GM04503 (cell line): ENCODE measurements at places on chromosomes 2 and 18.

- DNase-seq: no peak
These were observed 194.5 kb upstream of the LRRTM1 start for GRCh38 chr2:80499095-80499494.

GRCh38 chr18:36638224-36638623 is 190.6 kb downstream of the TPGS2 start:
- DNase-seq: no peak

- no peak for DNase-seq
These were observed 13.9 kb downstream of the PSMD14 start for GRCh38 chr2:161321944-161322648.

GRCh38 chr2:46025676-46026075 is 271.5 kb upstream of the EPAS1 start:
- DNase-seq: no peak

GRCh38 chr18:6055711-6056110 is 160.4 kb upstream of the TMEM200C start:
- DNase-seq: no peak

DNA sequence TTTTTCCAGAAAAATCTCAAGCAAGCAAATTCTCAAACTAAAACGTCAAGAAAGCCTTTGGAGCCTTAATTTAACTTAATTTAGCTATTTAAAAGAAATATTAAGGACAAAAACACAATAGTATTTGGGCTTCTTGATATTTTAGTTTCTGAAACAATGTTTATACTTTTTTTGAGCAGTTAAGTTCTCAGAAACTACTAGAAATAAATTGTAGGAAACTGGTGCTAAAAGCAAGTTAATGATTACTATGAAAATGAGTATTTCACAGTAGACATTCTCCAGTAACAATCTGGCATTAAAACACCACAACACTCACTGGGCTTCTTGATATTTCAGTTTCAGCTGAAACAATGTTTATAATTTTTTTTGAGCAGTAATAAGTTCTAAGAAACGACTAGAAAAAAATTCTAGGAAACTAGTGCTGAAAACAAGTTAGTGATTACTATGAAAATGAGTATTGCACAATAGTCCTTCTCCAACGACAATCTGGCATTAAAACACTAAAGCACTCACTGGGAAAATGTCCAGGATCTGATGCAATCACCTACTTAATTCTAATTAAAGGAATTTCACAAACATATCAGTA is 45.1 kb downstream of the TRAK2 start:
- peak; percentile 63 for DNase-seq

GRCh38 chr2:58110765-58111164 is 64.2 kb downstream of the VRK2 start:
- DNase-seq: no peak

DNA sequence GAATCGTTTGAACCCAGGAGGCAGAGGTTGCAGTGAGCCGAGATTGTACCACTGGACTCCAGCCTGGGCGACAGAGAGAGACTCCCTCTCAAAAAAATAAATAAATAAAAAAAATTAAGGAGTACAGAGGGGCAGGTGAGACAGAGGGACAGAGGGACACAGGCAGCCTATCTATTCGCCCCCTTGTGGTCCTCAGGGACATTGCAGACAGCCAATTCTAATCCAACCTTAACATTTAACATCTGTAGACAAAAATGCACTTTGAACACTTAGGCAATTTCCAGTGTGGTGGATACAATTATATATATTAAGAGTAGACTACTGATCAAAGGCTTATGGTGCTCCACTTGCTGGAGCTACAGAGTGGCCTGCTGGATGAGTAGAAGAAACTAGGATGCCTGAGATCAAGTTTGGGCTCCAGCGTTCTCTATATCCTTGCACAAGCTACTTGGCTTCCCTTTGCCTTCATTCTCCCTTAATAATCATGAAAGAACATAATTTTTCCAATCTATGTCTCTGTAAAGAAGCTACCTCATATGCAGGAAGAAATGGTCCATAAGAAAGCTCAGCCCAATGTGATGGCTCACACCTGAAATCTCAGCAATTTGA is 8.2 kb upstream of the SMARCAL1 start:
- DNase-seq: no peak

DNA sequence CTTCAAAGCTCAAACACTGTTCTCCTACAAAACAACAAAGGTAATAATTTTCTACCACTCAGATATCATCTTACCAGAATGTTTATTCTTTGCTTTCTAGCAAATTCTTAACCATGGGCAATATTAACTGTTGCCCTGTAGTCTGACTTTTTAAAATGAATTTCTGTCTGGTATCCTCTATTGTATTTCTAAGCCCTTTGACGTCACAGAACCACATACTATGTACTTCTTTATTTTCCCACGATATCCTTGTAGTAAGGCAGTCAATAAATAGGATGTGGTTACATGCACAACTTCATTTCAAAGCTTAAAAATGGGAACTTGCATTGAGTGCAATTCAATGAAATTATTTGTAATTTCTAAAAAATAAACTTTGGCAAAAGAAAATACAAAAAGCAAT is 58.7 kb downstream of the THADA start:
- no peak for DNase-seq

DNA sequence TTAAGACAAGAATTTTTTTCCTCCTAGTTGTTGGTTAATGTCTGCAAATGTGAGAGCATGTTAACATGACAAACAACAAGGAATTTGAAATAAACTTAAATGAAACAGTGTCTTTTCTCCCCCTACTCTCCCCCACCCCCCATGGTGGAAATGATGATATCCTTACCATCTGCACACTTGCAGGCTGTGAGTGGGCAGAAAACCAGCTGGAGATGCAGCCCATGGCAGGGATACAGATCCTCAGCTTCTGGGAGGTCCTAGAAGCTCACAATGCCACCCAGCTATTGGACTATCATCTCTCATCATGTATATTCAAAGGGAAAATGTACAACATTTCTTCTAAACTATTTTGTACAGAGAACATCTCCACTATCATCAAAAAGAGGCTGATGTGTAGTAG is 196.8 kb downstream of the SLC8A1 start:
- no peak for DNase-seq

DNA sequence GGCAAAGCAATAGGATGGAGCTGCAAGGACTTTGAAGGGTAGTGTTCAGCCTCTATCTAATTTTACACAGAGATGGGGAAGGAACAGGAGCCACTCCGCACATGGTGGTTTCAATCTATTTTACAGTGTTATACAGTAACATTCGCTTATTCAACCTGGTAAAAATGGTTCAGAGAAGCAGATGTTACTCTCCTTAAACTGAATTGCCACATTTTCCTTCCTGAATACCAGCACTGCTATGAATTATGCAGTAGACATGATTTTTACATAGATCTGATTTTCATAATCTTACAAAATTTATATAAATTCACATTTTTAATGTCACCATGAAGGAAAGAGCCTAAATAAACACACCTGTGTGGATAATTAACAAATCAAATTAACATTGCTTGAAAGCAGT is 85.0 kb downstream of the ITGA4 start:
- DNase-seq: no peak

GRCh38 chr18:48446582-48447225 is 37.5 kb upstream of the ZBTB7C start:
- DNase-seq: no peak

DNA sequence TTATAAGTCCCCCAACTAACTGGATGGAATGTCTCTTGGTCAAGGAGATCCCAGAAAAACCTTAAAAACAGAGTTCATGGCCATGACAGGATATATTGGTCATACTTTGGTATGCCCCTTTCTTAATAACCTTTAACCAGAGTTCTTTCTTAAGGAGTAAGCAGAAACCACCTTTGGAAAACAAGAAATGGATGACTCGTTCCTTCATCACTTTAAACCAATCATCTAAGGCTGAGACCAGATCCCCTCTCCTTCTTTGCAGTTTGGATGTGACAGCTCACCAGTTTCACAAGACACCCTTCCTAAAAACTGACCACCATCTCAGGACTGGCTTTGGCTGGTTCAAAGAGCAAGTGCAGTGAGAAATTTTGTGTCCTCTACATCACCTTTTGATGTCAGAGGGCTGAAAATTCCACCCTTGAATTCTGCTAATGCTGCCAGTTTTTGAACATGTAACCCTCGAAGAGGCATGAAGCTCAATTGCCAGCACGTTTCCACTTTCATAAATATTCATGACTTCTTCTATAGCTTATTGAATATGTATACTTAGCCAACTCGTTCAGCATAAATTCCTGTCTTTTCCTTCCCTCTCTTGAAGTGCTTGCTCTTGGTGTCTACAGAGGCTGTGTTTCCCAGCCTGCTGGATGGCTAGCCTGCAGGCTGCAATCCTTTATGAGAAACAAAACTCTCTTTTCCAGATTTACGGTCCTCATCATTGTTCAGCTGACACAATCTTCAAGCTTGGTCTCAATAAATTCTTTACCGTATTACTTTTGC is 1323.5 kb upstream of the TMEFF2 start:
- DNase-seq: peak; percentile 57

GRCh38 chr2:88671786-88672427 is 19.6 kb upstream of the RPIA start:
- no peak for DNase-seq

DNA sequence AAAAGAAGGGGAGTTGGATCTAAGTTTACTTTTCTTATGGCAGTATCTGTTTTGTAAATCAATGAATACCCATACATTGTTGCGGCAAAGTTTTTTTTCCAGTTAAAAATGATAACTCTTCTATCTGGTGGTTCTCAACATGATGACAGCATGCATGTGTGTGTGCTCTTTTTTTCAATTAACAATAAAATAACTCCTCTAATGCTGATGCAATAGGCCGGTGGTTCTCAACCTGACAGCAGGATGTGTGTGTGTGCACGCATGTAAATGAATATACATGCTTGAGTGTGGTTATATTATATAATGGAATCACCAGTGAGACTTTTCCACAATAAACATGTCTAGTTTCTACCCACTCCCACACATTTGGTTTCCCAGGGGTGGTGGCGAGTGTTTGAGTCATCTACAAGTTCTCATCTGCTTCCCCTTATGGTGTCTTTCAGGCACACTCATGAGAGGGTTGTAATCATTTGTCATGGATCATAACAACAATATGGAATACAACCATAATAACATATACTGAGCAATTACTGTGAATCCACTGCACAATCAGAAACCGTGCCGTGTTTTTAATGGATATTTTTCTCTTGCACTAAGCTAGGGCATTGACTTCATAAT is 31.2 kb downstream of the PARD3B start:
- no peak for DNase-seq

- DNase-seq: no peak
These were observed 10.2 kb downstream of the RSAD2 start for GRCh38 chr2:6887751-6888192.

- DNase-seq: no peak
These were observed 398.6 kb downstream of the DCDC2C start for GRCh38 chr2:4101936-4102335.

- no peak for DNase-seq
These were observed 89.1 kb upstream of the KLF7 start for GRCh38 chr2:207254591-207255464.

- DNase-seq: no peak
These were observed 2182.7 kb upstream of the PIK3C3 start for GRCh38 chr18:39772155-39772919.

DNA sequence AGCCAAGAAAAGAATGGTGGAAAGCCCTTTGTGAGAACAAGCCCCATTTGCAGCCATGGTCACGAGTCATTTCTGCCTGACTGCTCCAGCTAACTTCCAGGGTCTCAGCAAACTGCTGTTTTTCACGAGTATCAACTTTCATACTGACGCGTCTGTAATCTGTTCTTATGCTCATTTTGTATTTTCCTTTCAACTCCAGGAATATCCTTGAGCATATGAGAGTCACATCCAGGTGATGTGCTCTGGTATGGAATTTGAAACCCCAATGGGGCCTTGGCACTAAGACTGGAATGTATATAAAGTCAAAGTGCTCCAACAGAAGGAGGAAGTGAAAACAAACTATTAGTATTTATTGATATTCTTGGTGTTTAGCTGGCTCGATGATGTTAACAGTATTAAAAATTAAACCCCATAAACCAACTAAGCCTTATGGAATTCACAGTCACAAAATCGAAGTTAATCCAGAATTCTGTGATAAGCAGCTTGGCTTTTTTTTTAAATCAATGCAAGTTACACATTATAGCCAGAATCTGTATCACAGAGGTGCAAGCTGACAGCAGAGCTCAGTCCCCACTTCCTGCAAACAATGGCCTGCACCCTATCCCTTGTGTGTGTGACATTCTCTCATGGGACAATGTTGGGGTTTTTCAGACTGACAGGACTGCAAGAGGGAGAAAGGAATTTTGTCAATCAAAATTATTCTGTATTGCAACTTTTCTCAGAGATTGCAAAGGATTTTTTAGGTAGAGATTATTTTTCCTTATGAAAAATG is 26.1 kb downstream of the SLC14A1 start:
- DNase-seq: no peak

- no peak for DNase-seq
These were observed 2.0 kb downstream of the VAMP8 start for GRCh38 chr2:85579266-85579935.

GRCh38 chr2:121287956-121288355 is 3.0 kb upstream of the TFCP2L1 start:
- DNase-seq: no peak

DNA sequence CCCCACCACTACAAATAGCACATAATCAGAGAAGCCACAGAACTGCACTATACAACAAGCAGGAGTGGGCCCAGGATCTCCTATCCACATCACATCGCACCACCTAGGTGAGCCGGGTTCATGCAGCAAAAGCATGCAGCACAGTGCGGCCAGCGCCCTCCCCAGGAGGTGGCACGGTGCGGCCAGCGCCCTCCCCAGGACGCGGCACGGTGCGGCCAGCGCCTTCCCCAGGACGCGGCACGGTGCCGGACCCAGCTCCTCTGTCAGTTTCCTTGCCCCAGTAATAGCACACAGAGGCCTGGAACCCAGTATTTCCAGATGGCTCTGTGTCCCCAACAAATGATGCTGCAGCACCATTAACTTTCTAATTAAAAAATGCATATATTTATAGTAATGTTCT is 114.1 kb downstream of the EIPR1 start:
- DNase-seq: no peak

DNA sequence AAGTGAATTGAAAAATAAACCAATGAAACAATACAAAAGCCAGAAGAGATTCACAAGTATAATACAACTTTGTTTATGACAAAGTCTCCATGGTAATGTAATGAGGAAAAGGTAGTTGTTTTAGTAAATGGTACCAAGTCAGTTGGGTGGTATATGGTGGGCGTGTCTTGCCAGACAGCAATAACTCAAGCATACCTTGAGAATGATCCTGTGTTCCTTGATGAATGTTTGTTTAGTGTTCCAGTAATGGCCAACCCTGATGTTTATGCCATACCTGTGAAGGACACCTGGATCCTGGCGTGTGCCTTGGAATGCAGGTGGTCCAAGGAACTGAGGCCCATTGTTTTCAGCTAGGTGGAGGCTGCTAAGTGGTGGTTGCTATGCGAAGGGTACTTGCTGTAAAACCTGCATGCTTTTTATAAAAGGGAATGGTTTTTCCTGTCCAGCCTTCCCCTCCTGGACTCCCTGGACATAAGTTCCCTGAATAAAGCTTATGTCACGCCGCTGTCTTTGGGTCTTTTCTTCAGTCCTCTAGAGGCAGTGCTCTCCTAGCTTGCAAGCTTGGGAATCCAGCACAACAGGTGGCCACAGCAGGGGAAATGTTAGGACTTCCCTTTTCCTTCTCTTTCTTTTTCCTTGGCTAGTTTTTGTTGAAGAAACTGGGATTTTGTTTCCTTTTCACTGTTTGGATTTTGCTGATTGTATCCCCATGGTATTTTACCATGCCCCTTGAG is 54.7 kb downstream of the MTA3 start:
- no peak for DNase-seq

- DNase-seq: no peak
These were observed 110.0 kb downstream of the ALK start for GRCh38 chr2:29811378-29811777.
